ENCODE measurements at places on chromosomes 16 and 17. TPM values are rescaled to one million over a fixed set of nuclear protein-coding genes. Genes with fewer than 3 reads are reported as not detected.

The PLXDC1 gene
- 9.0 TPM for total RNA-seq

The REXO5 gene
- 24.7 TPM for total RNA-seq

The JPH3 gene
- total RNA-seq = not detected

The MAP2K6 gene
- total RNA-seq = 8.8 TPM

The CCL16 gene
- not detected for total RNA-seq

The DPEP1 gene
- total RNA-seq = not detected

The PROCA1 gene
- 9.0 TPM for total RNA-seq

The CA10 gene
- 0.30 TPM for total RNA-seq

The BOLA2 gene
- 12.3 TPM for total RNA-seq

GRCh38 chr17:77445760-77446532 lies 305.2 kb downstream of the SEC14L1 start:
- peak overlapping the region; percentile 93 for H3K27ac ChIP-seq
- H3K36me3 ChIP-seq = peaks cover 15% of the 10 kb centered on the region
- H3K4me3 ChIP-seq = peak overlapping the region; percentile 73
- peaks cover 90% of the 10 kb centered on the region for H3K4me1 ChIP-seq
- peak; percentile 90 for DNase-seq
- no peaks in the 10 kb centered on the region for H3K27me3 ChIP-seq

- H3K4me3 ChIP-seq = no peak overlapping the region
- DNase-seq = no peak
- H3K27me3 ChIP-seq = no peaks in the 10 kb centered on the region
Observed at GRCh38 chr17:75931062-75931461, 9.8 kb downstream of the FBF1 start.

GRCh38 chr17:60435244-60436167 lies 13.2 kb downstream of the CHCT1 start:
- H3K27me3 ChIP-seq = peaks cover 2% of the 10 kb centered on the region
- H3K4me3 ChIP-seq = no peak overlapping the region
- no peaks in the 10 kb centered on the region for H3K36me3 ChIP-seq
- H3K4me1 ChIP-seq = peaks cover 4% of the 10 kb centered on the region
- DNase-seq = peak; percentile 63

- peak; percentile 96 for DNase-seq
- H3K36me3 ChIP-seq = peaks cover 28% of the 10 kb centered on the region
- H3K4me1 ChIP-seq = peaks cover 90% of the 10 kb centered on the region
Observed at GRCh38 chr17:77404812-77405581, 264.2 kb downstream of the SEC14L1 start.

GRCh38 chr16:78183437-78184237 lies 84.2 kb downstream of the WWOX start:
- no peak overlapping the region for H3K4me3 ChIP-seq
- DNase-seq = no peak
- H3K4me1 ChIP-seq = no peaks in the 10 kb centered on the region
- H3K27ac ChIP-seq = no peak overlapping the region
- no peaks in the 10 kb centered on the region for H3K36me3 ChIP-seq

DNA sequence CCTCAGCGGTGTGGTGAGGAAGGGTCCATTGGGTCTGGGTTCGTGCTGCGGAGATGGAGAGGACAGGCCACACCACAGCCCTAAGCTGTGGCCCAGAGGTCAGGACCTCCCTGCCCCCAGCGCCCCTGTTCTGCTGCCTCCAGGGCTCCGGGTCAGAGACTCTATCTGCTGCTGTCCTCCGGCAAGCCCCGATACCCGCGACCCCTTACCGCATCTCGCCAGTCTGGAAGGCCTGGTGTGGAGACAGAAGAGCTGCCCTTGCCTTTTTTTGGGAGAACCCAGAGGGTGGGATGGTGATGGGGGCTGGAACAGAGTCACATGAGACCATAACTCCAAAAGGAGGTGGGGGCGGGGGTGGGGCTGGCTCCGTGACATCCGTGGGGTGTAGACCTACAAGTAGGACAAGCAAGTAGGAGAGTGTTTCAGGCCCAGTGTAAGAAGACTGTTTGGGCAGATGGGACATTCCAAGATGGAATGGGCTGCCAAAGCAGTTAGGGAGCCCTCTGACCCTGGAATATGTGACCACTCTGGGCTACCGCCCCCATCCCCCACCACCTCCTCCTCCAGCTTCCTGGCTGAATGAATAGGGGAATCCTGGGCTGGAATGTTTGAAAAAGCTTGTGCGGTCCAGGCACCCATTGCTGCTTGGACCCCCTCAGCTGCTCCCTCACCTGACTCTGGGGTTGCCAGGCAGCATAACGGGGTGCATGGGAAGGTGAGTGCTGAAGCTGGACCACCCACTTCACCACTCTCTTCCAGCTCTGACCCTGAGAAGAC lies 1.4 kb downstream of the XYLT2 start:
- peak overlapping the region; percentile 85 for H3K27ac ChIP-seq
- DNase-seq = peak; percentile 40

DNA sequence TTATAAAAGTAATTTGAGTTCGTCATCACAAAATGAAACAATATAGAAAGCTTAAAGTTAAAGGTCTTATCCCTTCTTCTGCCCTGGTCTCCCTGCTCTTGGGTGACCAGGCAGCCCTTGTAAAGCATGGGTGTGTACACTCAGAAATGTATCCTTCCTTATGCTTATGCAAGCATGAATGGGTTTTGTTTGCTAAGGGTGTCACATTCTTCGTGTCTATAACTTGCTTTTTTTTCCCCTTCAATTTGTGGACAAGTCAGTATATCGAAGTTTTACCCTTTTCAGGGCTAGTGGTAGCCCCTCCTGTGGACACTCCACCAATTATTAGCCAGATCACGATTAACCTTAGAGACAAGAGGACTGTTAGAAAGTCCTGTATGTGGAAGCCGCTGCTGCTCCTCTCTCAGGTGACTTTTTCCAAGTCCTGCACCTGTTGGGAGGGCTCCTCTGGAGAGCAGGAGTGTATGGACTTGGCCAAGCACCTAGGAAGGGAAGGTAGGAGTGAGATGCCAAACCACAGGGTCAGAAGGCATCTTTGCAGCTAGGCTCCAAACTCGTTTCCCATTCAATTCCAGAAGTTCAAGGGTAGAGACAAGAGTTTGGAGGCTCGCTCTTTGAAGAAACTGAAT lies 50.9 kb downstream of the LDHD start:
- H3K27me3 ChIP-seq = no peaks in the 10 kb centered on the region
- DNase-seq = no peak
- peak overlapping the region; percentile 58 for H3K4me3 ChIP-seq
- H3K27ac ChIP-seq = peak overlapping the region; percentile 64
- peaks cover under 1% of the 10 kb centered on the region for H3K36me3 ChIP-seq

- H3K27me3 ChIP-seq = peaks cover 18% of the 10 kb centered on the region
- no peaks in the 10 kb centered on the region for H3K36me3 ChIP-seq
- H3K4me1 ChIP-seq = peaks cover 23% of the 10 kb centered on the region
- no peak overlapping the region for H3K4me3 ChIP-seq
- H3K27ac ChIP-seq = no peak overlapping the region
Observed at GRCh38 chr17:47990962-47991731, 20.2 kb downstream of the CDK5RAP3 start.

- H3K27ac ChIP-seq = no peak overlapping the region
- H3K4me3 ChIP-seq = no peak overlapping the region
- no peak for DNase-seq
- no peaks in the 10 kb centered on the region for H3K4me1 ChIP-seq
Observed at GRCh38 chr17:56176091-56176490, 22.8 kb downstream of the ANKFN1 start.

DNA sequence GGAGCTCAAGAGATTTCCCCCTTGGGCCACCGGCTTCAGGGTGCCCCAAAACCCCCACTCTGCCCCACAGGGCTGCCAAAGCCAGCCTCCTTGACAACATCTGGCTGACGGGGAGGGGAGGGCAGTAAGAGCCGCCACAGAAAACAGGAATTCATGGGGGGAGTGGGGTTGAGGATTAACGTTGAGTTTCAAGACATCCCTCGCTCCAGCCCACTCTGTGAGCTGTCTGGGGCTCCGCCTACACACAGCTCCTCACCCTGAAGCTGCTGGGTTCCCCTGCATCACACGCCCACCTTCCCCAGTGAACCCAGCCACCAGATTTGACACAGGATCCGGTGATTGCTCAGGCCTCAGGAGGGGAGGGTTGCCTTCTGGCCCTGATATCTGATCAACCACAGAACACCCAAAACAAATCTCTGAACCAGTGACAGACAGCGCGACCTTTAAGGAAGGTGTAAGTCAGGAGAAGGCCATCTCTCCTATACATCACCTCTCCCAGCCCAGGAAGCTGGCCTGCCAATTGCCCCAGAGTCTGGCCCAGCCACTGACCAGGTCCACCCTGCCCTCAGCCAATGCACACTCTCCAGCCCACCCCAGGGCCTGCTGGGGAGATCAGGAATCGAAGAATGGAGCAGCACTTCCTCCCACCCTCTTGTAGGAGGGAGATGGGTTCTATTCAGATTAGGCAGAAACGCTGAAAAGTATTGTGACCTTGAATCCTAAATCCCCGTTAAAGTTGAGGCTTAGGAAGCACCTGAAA lies 132.1 kb downstream of the CLEC16A start:
- peak overlapping the region; percentile 82 for H3K27ac ChIP-seq
- H3K4me3 ChIP-seq = no peak overlapping the region
- peak; percentile 89 for DNase-seq
- H3K36me3 ChIP-seq = peaks cover 29% of the 10 kb centered on the region
- H3K27me3 ChIP-seq = no peaks in the 10 kb centered on the region
- peaks cover 96% of the 10 kb centered on the region for H3K4me1 ChIP-seq

DNA sequence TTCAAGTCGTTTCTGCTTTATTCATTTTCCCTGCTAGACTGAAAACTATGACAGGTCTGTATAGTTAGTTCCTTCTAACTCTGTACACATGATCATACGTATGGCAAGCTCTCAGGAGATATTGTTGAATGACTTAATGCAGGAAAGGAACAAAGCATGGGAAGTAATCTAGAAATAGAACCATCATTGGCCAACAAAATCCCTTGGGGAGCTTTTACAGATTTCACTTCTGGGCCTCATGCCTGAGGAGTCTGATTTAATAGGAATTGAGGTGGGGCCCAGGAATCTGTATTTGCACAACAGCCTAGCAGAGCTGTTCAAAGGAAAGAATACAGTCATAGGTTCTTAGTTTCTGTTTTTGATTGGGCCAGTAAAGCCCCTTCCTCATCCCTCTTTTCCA lies 229.2 kb downstream of the MAP2K6 start:
- DNase-seq = no peak
- H3K36me3 ChIP-seq = no peaks in the 10 kb centered on the region
- H3K4me3 ChIP-seq = no peak overlapping the region
- peaks cover 3% of the 10 kb centered on the region for H3K27me3 ChIP-seq
- no peak overlapping the region for H3K27ac ChIP-seq

- peak; percentile 45 for DNase-seq
- peaks cover 34% of the 10 kb centered on the region for H3K4me1 ChIP-seq
- no peaks in the 10 kb centered on the region for H3K27me3 ChIP-seq
- peak overlapping the region; percentile 100 for H3K27ac ChIP-seq
Observed at GRCh38 chr17:58007781-58008706, 998 bp upstream of the SRSF1 start.

DNA sequence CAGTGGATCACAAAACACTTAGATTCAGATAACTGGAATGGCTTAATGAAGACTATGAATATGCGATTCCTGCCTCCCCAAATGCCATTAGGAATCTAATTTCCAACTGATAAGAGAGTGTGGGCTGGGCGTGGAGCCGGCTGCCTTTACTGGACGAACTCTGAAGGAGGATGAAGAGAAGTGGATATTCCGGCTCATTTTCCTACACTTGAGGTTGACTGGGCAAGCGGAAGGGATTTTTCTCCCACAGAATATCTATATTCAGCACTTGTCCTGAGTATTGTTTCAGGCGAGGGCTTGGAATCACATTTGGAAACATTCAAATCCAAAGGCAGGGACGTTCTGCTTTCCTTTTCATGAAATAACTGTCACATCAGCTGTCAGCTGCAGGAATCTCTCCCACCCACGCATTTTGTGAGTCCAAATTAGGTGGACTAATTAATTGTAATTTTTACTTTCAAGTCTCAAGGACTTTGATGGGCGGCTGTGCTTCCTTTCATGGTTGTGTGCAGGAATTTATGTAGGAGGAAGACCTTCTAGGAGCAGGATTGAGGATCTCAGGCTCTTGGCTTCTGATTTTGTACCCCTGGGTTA lies 138.5 kb downstream of the PITPNC1 start:
- H3K4me3 ChIP-seq = no peak overlapping the region
- H3K36me3 ChIP-seq = peaks cover 4% of the 10 kb centered on the region
- DNase-seq = no peak
- H3K27me3 ChIP-seq = no peaks in the 10 kb centered on the region

- peaks cover 65% of the 10 kb centered on the region for H3K4me1 ChIP-seq
- H3K27ac ChIP-seq = no peak overlapping the region
- no peaks in the 10 kb centered on the region for H3K27me3 ChIP-seq
- H3K4me3 ChIP-seq = peak overlapping the region; percentile 5
Observed at GRCh38 chr16:11583166-11583565, 3.6 kb downstream of the LITAF start.

DNA sequence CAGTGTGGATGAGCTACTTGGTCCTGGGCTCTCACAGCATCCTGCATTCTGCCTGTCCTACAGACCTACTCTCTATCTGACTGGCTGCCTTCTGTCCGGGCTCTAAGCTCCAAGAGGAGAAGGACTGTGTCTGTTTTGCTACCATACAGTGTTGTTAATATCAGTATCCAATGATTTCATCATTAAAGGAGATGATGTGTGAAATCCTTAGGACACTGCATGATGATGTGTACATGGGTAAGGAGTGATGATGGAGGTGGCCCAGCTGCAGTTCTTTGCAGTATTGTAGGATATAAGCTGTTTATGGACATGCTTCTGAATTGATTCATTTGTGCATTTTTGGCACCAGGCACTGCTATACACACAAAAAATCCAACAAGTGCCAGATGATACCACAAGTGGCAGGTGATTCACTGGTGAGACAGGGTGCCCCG lies 536.9 kb upstream of the CDH11 start:
- no peaks in the 10 kb centered on the region for H3K27me3 ChIP-seq
- no peak overlapping the region for H3K27ac ChIP-seq
- no peaks in the 10 kb centered on the region for H3K4me1 ChIP-seq
- no peak overlapping the region for H3K4me3 ChIP-seq

GRCh38 chr16:68093816-68094613 lies 8.8 kb downstream of the NFATC3 start:
- H3K27me3 ChIP-seq = no peaks in the 10 kb centered on the region
- peaks cover 69% of the 10 kb centered on the region for H3K4me1 ChIP-seq
- DNase-seq = no peak
- H3K36me3 ChIP-seq = peaks cover 18% of the 10 kb centered on the region
- H3K27ac ChIP-seq = peak overlapping the region; percentile 41

DNA sequence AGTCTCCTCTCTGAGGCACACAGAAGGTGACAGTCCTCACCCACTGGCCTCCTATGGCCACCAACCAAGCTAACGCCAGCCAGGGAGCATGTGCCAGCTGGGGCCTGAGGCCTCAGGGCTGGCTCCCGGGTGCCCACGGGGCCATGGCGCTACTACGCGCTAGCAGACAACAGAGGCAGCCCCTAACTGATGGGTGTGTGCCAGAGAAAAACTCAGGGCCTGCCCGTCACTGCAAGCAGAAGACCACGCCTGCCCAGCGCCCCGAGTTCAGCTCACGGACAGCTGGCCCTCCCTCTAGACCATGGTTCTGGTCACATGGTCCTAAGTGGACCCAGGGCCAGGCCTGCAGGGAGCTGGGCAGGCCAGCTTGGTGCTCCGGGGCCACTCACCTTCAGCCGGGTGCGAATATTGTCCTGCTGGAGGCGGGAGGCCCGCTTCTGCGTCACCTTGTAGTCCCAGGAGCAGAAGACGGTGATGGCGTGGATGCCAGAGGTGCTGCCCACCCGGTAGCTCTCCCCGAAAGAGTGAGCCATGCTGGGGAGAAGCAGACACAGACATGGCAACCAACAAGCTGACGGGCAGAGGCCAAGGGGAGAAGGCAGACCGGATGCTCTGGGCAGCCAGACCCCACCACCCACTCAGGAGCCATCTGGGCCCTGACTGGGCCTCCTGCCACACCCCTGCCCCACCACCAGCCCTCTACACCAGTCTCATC lies 6.2 kb downstream of the TMC6 start:
- H3K4me1 ChIP-seq = peaks cover 62% of the 10 kb centered on the region
- H3K36me3 ChIP-seq = peaks cover 50% of the 10 kb centered on the region
- H3K27me3 ChIP-seq = no peaks in the 10 kb centered on the region
- H3K4me3 ChIP-seq = peak overlapping the region; percentile 76
- DNase-seq = no peak
